ENCODE measurements at places on chromosomes 12 and 14. TPM values are rescaled to one million over a fixed set of nuclear protein-coding genes. Genes with fewer than 3 reads are reported as not detected.

- DNase-seq: peak; percentile 48
Measured at GRCh38 chr12:101839324-101840283, 8.8 kb upstream of the GNPTAB start.

Gene DLST
- total RNA-seq: 101 TPM

Gene SERPINA4
- 0.17 TPM for total RNA-seq

Gene AQP2
- total RNA-seq: not detected

DNA sequence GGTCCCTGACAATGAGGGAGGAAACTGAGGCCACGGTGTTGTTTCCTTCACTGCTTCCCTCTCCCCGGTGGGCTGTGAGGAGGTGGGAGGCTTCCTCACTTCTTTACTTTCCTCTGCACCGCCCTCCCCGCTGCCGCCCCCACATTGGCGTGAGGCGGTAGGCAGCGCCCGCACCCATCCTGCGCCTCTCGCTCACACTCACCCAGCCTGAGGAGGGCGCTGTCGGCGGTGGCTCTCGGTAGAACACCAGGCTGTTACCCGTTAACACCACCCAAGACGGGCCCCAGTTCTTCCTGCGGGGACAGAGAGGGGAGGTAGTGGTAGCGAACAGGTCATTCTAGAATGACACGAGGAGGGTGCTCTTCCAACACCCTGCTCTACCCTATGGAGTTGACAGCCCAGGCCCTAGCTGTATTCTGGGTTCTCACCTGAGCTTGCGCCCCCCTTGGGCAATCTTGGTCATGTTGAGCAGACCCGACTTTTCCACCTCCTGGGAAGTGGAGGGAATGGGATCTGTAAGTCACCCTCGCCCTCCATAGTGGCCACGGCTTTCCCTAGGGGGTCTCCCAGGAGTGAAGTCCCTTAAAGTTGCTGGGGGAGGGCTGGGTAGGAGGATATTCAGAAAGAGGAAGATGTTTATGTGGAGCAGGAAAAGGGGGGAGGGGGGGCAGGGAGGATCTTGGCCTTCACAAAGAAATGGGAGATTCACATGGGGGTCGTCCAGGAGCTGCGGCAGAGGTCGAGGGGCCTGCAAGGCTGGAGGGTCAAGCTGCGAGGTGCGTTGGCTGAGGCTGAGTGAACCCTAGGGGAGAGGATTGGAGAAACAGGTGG, 3.3 kb downstream of the ARHGAP9 start:
- DNase-seq: no peak

DNA sequence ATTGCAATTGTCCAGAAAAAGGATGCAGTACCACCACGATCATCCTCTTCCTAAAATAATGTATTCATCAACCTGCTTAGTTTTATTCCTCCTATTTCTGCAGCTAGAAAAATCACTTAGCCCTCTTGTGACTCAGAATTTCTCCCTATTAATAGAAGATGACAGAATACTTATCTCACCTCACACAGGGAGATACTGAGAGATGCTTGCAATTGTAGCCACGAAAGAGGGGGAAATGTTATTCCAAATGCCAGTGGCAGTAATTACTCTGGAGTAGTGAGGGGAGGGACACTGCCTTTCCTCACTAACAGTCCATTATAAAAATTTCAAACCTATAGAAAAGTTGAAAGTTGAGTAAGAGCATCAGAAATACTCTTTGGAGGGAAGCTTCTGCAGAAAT, 11.8 kb upstream of the DUSP6 start:
- DNase-seq: no peak

DNA sequence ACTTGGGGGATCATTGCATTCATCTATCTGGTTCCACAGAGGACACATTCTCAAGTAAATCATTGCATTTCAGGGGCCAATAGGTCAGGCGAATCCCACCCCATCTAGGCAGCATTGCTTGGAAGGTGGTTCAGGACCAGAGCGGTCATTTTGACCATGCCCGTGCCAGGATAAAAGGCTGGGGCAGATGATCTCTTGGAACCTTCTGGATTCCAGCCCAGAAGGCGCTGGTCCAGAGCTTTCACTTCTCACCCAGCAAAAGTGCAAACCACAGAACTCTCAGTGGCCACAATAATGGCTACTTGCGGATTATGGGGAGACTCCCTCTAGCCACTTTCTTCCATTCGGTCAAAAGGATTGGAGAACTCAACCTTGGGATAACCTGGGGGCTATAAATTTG, 595 bp upstream of the KRT85 start:
- DNase-seq: no peak

GRCh38 chr12:76259660-76260389, 88.4 kb downstream of the BBS10 start:
- no peak for DNase-seq

Gene OR6C65
- not detected for total RNA-seq

- DNase-seq: no peak
Measured at GRCh38 chr12:53102883-53103807, at the start of gene SOAT2. TSS of gene SOAT2 (plus strand) at chr12:53103486. CDS start at chr12:53103578, 92 bp downstream.

DNA sequence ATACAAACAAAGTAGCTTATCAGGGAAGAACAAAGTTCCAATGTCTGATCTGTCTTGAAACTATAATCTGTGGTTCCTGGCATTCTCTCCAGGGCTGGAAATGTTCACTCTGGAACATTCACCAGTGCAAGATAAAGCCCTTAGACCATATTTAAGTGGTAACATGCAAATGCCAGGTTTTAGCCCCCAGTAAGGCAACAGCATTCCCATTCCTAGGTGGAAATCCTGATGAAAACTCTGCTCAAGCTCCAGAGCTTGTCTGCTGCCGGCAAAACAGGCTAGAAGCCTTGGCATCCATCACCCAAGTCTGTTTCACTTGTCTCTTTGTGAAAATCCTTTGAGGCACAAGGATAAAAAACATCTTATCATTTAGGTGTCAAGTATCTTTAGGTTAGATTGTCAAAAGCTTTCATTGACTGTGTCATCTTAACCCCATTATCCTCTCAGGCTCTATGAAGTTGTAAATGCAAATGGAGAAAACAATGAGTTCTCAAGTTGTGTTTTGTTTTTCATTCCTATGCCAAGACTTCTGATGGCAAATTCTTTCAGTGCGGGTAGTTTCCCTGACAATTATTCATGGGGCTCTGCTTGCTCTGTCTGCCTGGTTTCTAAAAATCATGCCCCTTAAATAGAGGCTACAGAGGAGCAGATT, 344.7 kb downstream of the NELL2 start:
- no peak for DNase-seq

GRCh38 chr14:23056956-23057756, at the start of gene CDH24:
TSS of gene CDH24 (minus strand) at chr14:23057520. CDS start at chr14:23055733, 1,787 bp downstream.
- DNase-seq: no peak

GRCh38 chr14:74579447-74580274, 32.4 kb downstream of the LTBP2 start:
- DNase-seq: peak; percentile 62

Gene LIN52
- total RNA-seq: 9.6 TPM

- DNase-seq: no peak
Measured at GRCh38 chr14:22491683-22492621, 97.1 kb downstream of the DAD1 start.

GRCh38 chr14:50697659-50698290, 29.7 kb upstream of the SAV1 start:
- no peak for DNase-seq

GRCh38 chr14:53807542-53807941, 149.1 kb downstream of the BMP4 start:
- DNase-seq: no peak

DNA sequence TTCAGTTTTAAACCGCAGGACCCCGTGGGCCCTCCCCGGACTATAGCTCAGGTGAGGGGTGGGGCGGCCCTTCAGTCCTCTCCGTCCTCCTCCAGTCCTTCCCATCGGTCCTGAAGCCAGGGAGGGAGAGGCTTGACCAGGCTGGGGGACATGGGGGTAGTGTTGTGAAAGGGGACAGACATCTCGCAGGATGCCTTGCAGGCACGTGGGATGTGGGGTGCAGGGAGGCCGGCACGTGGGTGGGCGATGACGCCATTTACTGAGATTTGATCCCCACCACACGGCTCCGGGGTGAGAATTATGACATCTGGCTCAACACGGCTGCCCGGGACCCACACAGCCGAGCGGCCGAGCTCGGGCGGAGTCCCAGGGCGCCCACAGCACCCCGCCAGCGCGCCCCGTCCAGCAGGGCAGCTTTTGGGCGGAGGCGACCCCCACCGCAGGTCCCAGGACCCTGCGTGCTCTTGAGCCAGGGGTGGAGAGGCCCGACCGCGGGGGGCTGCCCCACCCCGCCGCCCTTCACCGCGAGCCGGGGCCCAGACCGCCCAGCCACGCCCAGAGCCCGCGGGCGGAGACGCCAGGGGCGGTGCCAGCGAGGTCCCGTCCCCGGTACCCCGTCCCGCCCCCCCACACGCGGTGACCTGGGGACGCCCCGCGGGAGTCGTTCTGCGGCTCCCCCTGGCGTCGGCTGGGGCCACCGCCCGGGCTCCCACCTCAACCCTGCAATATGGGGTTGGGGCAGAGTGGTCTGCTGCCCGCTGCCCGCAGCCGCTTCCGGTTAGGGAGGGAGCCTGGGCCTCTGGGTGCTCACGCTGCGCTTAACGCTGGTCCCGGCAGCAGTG, 3.3 kb upstream of the EXOC3L4 start:
- DNase-seq: no peak

DNA sequence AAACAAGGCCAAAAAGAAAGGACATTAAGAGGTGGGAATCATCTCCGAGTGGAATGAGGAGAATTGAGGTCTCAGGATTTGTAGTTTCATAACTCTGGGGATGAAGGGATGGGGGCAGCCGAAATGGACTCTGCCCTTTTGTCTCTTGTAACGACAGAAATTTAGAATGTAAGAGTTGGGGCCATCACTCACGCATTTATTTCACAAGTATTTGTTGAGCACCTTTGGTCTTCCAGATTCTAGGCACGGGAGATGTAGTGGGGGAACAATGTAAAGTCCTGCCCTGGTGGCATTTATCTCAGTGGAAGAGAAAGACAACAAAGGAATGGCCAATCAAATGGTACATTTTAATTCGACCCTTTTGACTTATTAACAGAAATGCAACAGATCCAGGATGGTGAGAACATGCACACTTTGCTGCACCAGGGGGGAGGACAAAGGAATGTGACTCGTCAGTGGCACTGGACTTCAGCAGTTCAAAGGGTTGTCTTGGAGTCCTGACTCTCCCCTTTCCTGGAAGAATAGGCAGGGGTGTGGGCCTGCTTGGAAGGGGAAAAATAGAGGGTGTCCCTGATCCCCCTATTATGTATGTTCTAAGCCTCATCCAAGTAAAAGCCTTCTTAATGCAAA, 102.0 kb downstream of the TMEM30B start:
- DNase-seq: peak; percentile 31

- DNase-seq: peak; percentile 36
Measured at GRCh38 chr12:31589904-31590641, 863 bp downstream of the DENND5B start.

- no peak for DNase-seq
Measured at GRCh38 chr14:28303248-28303647, 463.3 kb upstream of the FOXG1 start.

Gene LRP6
- total RNA-seq: 28.1 TPM

Gene GLT1D1
- total RNA-seq: not detected

DNA sequence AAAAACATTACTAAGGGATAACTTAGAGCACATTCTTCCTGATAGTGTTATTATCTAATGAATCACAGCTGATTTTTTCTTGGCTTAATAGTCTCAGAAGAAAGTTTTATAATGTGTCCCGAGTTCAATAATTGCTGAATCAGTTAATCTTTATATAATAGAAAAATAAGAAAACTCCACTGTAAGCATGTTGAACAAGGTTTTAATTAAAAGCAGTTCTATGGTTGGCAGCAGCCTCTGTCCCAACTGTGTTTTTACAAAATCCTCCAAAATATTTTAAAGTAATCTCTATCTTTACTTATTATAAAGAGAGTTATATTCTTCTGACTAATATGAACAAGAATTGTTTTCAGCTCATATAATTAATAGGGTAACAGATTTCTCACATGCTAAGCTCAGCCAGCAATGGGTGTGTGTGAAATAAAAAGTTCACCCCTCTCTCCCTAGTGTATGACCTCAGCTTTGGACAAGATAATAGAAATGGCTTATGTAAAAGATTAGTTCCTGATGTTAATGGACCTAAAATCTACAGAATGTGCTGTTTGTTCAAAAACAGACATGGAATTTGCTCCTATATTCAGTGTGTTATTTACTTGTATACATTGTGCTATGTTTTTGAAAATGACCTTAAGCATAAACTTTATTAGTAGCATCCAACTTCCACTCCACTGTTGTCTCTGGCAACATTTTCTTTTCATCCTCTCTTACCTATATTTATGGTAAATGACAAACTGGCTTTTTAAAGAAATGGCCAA, 67.1 kb upstream of the DCN start:
- no peak for DNase-seq

DNA sequence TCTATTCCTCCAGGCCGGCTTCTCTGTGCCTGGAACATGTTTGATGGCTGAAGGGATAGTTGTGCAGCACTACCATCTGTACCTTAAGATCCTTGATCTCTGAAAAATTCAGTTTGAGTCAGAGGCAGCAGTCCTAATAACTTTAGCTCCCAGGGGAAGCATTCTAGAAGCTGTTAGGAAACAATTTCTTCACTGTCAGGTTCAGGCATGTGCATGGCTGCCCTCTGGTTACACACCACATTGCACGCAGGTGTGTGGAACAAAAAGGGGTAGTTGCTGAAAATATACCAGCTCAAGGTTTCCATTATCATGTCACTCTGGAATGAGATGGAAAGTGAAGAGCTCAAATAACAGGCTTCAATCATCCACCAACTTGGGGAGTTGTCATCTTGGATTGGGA, 80.1 kb downstream of the CHST11 start:
- DNase-seq: no peak

- no peak for DNase-seq
Measured at GRCh38 chr12:118763234-118763633, 218.1 kb upstream of the SRRM4 start.

DNA sequence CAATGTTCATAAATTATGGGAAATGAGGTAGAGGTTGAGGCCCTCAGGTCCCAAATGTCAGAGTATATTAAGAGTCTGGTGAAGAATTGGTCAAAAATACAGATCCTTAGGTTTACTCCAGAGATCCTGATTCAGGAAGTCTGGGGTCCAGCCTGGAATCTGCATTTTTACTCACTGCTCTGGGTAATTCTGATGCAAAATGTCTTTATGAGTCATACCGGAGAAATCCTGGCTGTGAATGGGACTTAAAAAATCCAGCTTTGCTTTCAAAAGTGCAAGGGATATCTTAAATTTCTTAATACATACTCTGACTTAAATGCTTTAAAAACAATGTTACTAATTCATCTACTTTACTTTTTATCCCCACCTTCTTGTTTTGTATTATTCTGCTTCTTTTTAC, 74.5 kb downstream of the FERMT2 start:
- no peak for DNase-seq

DNA sequence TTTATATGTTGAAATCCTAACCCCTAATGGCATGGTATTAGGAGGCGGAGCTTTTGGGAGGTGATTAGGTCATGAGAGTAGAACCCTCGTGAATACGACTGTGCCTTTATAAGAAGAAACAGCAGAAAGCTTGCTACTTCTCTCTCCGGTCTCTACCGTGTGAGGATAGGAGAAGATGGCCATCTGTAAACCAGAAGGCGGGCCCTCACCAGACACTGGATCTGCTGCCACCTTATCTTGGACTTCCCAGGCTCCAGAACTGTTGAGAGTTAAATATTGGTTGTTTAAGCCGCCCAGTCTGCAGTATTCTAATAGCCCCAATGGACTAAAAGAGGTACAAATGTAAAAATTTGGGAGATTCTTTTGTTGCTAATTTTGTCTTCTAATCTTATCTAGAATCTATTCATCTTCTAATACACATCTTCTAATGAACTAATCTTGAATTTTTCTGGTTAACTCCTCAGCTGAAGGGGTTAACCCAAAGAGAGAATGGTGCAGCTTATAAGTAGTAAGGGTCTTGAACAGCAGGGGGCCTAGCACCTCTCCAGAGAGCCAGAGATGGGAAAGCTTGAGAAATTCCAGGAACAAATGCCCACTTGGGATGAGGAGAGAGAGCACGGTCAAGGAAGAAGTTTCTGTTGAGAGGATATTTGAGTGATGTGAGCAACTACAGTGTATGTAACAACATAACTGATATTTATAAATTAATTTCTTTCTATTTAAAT, 264.0 kb upstream of the GRIP1 start:
- no peak for DNase-seq
